Activated T-cell treated with anti-CD3 and anti-CD28 coated beads for 24 hours (primary cell): ENCODE measurements at places on chromosomes 2 and 18.

DNA sequence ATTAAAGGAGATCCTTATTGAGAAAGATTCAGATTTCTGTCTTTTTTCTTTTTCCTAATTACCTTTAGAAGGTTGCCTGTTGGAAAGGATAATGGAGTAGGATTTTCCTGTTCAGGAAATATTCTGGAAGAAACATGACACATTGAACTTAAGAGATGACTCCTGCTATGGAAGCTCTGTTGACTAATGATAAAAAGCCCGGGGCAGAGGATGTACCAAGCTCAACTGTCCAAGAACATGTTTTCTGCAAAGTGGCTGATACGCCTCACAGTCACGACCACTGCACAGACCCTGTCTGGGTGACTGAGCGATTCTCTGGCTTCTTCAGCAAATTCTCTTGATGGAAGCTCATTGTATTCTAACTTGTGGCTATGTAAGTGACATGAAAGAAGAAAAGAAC, 86.2 kb upstream of the THOC1 start:
- DNase-seq = no peak

DNA sequence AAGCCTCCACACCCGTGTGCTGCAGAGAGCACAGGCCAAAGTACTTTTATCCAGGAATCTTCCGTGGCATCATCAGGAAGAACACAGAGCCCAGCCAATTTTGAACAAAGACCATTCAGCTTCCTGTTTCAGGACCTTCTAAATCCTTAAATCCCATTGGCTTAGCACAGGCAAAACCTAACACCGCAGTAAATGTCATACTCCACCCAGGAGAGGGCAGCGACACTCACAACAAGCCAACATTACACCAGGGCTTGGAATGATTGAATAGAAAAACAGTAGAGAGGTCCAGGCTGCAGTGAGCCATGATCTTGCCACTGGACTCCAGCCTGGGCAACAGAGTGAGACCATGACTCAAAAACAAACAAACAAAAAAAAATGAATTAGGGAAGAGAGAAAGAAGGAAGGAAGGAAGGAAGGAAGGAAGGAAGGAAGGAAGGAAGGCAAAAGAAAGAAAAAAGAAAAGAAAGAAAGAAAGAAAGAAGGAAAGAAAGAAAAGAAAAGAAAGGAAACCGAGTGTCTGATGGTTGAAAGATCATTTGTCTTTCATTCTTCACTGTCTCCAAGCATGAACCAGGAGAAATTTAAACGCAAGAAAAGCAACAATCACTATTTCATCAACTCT, 144.6 kb upstream of the SATB2 start:
- DNase-seq = no peak

GRCh38 chr18:28062443-28062842, 114.5 kb downstream of the CDH2 start:
- DNase-seq = no peak

DNA sequence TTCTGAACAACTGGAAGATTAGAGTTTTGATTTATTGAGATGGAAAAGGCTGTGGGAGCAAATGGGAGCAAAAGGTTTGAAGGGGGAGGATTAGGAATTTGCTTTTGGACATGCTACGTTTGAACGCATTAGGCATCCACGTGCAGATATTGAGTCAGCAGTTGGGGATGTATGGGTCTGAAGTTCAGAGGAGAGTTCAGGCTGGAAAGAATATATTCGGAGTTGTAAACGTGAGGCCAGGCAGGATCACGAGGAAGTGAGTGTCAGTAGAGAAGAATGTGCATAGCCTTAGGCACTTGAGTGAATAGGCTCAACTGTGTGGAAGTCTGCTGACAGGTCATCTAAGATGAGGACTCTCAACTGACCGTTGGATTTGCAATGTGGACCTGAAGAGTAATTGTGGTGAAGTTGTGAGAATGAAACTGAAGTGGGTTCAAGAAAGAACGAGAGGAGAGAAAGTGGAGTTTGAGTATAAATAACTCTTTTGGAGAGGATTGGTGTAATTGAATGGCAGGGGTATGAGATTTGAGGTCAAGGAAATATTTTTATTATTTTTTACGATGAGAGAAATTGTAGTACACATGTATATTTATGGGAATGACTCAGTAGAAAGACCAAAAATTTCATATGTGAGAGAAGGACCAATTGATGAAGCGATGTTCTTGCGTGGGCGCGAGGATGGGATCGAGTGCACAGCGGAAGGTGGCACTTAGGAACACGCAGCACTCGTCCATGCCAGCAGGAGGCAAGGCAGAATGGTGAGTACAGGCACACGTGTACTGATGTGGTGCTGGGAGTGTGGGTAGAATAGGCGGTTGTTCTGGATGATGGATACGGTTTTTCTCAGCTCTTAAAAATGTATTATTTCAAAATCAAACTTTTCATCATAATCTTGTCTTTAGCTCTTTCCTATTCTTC, 40.5 kb upstream of the POLE4 start:
- no peak for DNase-seq

GRCh38 chr2:240275386-240275785, 134.9 kb upstream of the OTOS start:
- no peak for DNase-seq

DNA sequence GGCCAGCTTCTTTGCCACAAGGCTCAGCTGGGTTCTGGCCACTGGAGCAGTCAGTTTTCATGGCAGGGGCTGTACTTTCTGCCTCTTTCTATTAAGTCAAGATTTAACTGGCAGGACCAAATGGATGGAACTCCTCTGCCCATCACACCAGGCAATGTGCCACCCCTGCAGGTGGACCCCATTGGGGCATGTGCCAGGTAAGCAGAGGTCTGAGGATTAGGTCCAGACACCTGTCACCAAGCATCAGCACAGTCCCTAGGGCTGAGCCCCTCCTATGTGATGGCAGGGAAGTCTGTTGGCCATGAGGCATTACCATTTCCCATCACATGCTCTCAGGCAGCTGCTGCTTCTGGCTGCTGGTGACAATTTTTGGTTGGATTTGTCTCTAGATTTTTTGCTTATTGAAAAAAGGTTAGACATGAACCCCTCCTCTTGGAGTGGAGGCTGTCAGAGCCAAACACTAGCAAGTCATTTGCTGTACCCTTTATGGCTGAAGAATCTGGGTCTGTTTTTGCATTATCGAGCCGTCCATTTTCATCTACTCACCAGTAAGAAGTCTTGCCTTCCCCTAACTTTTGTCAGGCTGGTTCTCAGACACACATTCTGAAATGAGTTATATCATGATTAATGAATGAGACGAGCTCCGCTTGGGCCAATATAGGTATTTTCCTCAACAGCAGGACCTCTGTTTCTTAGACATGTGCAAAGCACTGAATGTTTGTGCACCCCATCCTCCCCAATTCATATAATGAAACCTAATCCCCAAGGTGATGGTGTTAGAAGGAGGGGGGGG, 328.0 kb downstream of the TSN start:
- no peak for DNase-seq

DNA sequence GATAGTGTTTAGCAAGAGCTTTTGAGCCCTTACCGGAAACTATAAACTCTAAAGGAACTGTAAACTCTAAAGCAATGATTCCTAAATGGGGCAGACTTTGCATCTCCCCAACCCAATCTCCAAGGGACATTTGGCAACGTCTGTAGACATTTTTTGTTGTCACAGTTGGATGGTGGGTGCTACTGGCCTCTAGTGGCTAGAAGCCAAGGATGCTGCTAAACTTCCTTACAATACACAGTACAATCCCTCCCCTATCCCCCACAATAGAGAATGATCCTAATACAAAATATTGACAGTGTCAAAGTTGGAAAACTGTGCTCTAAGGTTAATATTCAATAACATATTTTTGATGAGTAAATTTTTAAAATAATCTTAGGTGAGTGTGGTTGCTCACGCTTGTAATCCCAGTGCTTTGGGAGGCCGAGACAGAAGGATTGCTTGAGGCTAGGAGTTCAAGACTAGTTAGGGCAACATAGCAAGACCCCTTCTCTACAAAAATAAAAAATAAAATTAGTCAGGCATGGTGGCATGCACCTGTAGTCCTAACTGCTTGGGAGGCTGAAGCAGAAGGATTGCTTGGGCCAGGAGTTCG, 66.7 kb downstream of the PTPN4 start:
- no peak for DNase-seq

DNA sequence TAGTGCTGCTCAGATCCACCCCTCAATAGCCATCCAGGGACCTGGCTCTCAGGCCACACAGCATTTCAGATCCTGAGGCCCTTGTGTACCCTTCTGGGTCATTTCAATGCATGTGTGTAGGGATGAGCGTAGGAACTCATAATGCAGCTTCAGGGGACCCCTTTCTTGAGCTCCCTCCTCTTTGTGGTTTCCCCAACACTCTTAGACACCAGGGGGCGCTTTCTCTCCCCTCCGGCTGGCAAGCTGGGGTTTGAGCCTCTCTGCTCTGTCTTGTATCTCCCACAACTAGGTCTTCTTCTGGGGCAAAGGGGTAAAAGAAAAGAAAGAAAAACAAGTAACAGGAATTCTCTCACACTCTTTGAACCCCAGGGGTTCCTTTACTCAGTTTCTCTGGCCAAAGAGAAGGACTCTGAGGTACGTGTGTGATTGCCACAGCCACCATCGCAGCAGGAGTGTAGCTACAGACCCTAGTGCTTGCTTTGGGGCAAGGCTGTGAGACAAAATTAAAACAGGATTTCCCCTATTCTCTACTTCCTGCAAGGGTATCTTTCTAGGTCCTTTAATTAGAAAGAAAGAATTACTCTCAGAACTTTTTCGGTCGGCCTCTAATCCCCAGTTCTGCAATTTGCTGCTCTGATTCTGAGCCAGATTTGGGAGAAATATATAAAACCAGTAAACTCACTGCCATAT, 38.0 kb downstream of the CABYR start:
- DNase-seq = peak; percentile 21

DNA sequence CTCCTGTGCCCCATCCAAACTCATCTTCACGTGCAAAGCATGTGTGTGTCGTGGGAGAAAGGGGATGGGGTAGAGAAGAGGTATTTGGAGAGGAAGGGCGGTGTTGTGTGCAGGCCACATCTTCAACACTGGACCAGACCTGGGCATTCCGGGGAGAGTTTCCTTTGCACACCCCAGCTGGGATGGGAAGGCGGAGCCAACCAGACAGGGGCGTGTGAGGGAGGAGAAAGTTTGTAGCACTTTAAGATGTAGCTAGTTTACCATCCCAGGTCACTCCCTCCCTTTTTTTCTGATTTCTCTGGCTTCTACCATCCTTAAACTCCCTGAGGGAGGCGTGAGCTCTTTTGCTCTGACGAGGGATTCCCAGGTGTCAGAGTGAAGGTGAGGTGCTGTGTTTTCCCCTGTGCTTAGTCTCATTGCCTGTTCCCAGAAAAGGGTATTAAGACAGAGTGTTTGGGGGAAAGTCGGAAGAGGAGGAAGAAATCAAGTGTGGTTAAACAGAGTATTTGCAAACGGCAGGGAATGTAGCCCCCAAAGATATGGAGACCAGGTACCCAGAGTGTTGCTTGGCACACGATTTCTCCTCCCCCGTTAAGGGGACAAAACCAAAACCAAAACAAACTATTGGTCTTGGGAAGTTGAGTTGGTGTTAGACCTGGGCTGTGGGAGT, 1.6 kb downstream of the SETBP1 start:
- no peak for DNase-seq

GRCh38 chr2:150494234-150494945, 6.9 kb upstream of the RND3 start:
- DNase-seq = no peak

DNA sequence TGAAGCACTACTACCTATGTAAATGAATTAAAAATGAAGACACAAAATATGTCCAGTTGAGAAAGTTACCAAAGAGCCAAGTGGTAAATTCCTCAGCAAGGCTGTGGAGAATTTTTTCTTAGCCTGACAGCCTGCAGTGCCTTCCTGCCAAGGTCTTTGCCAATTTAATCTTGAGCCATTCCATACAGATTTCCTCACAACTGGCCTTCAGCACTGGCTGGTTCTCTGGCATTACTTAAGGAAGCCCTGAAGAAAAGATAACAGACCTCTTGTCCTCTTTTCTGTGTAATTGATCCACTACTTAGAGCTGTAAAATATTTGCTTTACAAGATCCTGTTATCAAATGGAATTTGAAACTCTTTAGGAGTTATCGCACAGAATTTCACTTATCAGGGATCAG, 334.2 kb upstream of the LRRTM1 start:
- DNase-seq = no peak

DNA sequence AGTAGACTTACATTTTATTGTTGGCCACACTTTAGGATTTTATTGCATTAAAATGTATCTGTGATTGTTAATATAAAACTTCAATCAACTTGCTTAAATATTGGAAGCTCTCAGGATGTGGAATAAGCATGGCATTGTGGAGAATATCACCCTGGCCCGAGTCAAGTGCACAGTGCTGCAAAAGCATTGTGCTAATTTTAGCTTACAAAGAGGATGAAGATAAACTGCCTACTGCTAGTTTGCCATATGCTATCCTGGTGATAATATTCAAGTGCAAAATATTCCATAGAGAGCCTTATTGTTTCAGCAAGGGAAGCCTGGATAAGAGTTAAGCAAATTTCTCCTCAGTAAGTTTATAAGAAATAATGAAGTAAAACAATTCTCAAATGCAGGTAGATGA, 54.5 kb downstream of the MEIS1 start:
- no peak for DNase-seq

- no peak for DNase-seq
These were observed 260.9 kb downstream of the ZNF804A start for GRCh38 chr2:184859187-184859586.

DNA sequence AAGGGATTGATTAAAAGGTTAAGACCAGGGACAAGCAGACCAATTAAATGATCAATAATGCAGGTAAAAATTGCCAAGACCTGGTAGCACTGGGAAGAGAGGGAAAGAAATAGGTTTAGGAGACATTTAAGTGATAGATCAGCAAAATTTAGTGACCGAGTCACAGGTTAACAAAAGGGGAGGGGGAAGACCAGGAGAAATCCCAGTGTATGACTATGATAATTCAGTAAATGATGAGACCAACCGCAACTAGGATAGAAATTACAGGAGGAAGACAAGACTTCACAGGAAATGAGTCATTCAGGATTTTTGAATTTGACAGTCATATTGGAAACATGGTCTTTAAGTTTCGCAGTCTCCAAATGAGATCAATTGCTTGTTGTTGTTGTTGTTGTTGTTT, 62.9 kb downstream of the COBLL1 start:
- DNase-seq = no peak

DNA sequence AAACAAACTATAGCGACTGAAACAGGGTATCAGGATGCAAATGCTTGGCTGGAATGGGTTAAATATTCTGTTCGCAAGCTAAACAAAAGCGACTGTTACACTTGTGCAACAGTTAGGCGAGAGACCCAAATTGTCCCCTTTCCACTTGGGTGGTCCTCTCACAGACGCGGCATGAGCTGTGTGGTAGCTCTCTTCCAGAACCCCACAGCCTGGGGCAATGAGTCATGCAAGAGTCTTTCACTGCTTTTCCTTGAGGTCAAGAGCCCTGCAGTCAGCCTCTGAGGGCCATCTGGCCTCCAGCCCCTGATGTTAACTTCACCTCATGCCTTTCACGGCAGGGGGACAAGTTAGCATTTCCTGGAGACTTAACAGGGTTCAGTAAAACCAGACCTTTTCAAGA, 25.7 kb downstream of the SULT1C4 start:
- DNase-seq = no peak

- no peak for DNase-seq
These were observed 45.5 kb upstream of the NAB1 start for GRCh38 chr2:190603374-190603773.

GRCh38 chr2:85675427-85675826, 7.4 kb upstream of the SFTPB start:
- DNase-seq = no peak

GRCh38 chr2:3418766-3419404, 39.4 kb downstream of the TRAPPC12 start:
- DNase-seq = no peak

- no peak for DNase-seq
These were observed 31.2 kb upstream of the ITGAV start for GRCh38 chr2:186558512-186559276.
